ENCODE measurements at places on chromosomes 1 and 21. TPM values are rescaled to one million over a fixed set of nuclear protein-coding genes. Genes with fewer than 3 reads are reported as not detected.

- DNase-seq: no peak
Measured at GRCh38 chr21:38326429-38326828, 69.6 kb downstream of the KCNJ15 start.

DNA sequence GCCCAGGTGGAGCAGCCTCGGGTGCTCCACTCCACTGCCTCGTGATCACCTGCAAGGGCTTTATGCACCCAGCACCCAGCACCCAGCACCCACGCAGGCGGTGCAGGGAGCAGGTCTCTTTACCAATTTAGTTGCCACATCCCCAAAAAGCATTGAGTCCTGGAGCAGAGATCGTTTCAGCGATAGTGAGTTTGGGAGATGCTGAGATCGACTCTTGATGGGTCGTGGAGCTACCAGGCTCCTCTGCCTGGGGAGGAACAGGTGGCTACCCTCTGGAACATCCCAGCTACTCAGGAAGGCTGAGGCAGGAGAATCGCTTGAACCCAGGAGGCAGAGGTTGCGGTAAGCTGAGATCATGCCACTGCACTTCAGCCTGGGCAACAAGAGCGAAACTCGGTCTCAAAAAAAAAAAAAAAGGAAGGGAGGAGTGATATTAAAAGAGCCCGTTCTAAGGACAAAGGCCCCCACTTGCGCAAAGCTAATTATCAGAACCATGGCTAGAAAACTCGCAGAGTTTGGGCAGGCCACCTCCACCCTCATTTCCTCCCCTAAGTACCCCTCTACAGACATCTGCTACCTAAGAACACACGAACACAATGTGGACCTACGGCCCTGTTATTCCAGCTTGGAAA lies 106.5 kb upstream of the SLC45A1 start:
- no peak for DNase-seq

DNA sequence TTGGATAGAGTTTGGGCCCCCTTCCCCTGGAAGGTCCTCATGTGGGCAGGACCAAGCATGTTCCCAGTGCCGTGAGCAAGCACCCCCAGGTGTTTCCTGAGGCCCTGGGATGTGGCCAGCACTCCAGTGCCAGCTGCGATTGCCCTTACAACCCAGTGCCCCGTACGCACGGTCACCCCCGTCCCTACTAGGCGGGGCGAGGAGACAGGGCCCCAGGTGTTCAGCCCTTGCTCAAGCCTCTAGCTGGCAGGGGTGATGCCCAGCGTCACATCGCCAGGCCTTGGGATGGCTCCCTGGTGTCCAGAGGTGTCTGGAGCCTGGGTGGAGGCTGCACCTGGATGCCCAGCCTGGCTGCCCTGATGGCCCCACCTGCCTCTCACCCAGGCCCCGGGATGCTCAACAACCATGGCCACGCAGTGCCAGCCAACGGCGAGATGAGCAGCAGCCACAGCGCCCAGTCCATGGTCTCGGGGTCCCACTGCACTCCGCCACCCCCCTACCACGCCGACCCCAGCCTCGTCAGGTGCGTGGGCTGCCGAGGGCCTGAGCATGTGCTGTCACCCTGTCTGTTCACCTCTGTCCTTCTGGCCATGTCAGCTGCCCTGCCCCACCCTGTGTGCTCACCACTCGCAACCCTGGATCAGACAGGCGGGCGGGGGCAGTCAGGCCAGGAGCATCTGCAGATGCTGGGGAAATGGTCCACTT lies 21.6 kb upstream of the CCDC27 start:
- DNase-seq: no peak

- DNase-seq: no peak
Measured at GRCh38 chr1:26254404-26254803, 20.4 kb downstream of the CEP85 start.

DNA sequence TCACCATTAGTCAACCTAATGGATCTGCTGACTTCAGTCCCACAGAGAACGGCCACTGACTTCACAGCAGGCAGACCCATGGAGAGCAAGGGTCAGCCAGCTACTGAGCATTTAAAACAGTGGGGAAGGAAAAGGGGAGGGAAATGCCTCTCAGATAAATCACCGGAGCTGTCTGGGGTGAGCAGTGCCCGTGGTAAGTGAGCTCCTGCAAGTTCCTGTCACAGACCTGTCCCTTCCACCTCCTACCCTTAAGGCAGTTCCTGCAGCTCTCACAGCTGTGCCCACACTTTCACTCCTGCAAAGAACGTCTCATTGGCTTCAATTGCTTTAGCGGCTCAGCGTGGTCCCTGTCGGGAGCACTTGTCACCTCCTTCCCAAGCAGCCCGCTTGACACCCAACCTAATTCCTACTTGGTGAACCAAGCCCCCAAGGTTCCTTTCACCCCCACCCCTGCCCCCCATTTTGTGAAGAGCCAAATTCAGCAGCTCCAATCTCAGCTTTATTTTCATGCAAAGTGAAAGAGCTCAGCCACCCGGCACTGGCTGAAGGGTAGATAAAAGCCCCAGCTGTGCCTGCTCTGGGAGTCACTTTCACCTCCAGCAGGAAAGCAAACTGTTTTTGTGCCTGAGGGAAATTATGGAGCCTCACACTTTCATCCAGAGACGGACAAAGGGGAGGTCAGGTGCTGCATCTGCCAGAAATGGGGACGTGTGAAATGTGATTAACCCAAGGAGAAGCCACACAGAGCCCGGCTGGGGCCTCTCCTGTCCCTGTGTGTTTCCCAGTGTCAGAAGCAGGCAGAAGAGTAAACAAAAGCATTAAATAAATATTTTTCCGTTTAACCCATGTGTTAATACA lies 306.2 kb downstream of the TTLL7 start:
- peak; percentile 72 for DNase-seq

DNA sequence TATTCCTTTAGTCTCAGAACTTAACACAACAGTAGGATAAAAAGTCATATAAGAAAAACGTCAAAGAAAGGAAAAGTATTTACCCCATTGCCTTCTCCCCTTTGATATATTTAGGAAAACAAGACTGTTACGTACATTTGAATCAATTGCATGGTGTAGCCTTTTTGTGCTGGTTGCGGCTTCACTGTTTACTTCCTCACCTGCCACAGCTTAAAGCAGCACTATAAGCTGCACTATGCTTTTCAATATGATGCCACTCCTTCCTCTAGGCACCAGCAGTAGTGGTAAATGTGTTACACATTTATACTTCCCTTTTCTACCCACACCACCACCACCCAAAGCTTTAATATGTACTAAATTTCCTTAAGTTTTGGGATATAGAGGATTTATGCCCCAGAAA lies 111.1 kb downstream of the ATP1B1 start:
- no peak for DNase-seq

GRCh38 chr1:90319918-90320317 lies 325.0 kb downstream of the ZNF326 start:
- no peak for DNase-seq

DNA sequence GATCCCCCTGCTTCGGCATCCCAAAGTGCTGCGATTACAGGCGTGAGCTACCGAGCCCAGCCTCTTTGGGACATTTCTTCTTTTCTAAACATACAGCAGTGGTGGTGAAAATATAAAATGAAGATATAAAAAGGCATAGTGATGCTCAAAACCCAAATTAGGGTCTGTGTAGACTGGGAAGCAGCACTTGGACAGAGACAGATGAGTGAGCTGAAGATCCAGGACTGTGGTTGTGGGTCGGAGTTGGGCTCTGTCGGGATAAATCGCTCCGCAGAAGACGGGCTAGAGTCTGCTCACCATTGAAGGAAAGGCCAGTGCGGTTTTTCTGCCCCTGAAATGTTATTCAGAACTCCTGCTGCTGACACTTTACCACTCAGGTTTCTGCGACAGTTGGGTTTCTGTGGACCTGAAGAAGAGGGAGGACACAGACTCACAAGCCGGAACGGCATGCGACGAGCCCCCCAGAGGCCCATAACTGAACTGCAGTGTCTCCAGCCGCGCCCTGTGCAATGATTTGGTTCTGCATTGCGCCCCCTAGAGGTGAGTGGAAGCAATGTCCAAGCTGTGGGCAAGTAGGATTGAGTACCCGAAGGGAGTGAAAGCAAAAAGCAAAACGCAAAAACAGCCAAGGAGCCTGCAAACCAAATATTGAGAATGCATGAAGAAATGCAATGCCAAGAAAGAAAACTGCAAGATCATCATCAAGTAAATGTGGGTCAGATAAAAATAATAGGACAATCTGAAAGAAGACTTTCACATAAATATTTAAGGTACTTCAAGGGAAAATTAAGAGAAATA lies 66.6 kb downstream of the GABPA start:
- peak; percentile 97 for DNase-seq

GRCh38 chr21:34558166-34558565 lies 46.2 kb upstream of the KCNE1 start:
- no peak for DNase-seq

- no peak for DNase-seq
Measured at GRCh38 chr1:234825498-234826165, 215.7 kb upstream of the IRF2BP2 start.

- DNase-seq: no peak
Measured at GRCh38 chr1:51044834-51045233, 57.2 kb upstream of the C1orf185 start.

DNA sequence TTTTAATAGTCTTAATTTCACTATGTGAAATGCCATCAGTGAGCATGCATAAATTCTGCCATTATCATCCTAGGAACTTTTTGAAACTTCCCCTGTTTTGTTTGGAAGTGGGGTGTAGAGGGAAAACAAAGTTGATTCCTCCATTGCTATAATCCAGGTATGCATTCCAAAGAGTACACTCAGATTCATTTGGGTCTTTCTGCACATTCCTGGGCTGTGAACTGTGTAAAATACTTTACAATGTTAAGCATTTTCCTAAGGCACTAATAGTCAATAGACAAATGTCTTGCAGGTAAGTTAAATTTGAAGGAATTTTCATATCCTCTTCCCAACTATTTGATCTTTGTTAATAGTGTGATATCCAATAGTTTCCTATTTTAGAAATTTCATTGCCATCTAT lies 36.2 kb downstream of the SGIP1 start:
- DNase-seq: no peak

SFN gene
- total RNA-seq: 0.47 TPM

LPAR3 gene
- 0.21 TPM for total RNA-seq

DNA sequence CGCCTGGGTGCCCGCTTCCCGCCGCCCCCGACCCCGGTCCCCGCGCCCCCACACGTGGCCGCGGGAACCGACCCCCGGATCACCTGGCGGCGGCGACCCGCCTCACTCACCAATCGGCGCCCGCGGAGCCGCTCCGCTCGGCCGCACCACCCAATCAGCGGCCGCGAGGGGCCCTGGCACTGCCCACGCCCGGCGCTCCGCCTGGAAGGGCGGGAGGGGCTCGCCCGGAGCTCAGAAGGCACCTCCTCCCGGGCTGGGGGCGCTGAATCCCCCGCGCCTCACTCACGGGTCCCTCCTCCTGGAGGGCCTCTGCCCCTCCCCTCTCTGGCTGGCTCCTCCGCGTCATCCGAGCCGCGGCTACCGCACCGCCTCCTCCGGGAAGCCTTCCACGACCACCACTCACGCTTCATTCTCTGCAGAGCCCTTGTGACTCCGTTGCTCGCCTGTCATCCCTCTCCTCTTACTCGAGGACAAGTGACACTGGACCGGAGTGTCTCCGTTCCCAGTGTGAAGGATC lies 374 bp downstream of the SH2D5 start:
- DNase-seq: peak; percentile 86

TSSK3 gene
- total RNA-seq: 2.3 TPM

SLC26A9 gene
- total RNA-seq: not detected

Measured in activated CD4-positive, alpha-beta T cell treated with anti-CD3 and anti-CD28 coated beads, Interleukin-2, amount 10 ng/mL, durations not matched to agents 24 days and 14 days (primary cell).